A549 treated with ZK216348 at 1 μM for 4 hours (cell line): ENCODE measurements at places on chromosomes 11 and 22. TPM values are rescaled to one million over a fixed set of nuclear protein-coding genes. Genes with fewer than 3 reads are reported as not detected.

The OR8G1 gene
- not detected in 5 replicates for total RNA-seq

The C11orf52 gene
- total RNA-seq, result not detected in 5 replicates

The TMPRSS6 gene
- not detected in 5 replicates for total RNA-seq

The NRGN gene
- 7.3 to 12.6 TPM (median 11.1 TPM) in 5 replicates for total RNA-seq

The TENM4 gene
- 0.14 to 0.20 TPM in 2 of 5 replicates, not detected in the others for total RNA-seq

The HTR3A gene
- total RNA-seq, result not detected in 5 replicates

The RFPL2 gene
- total RNA-seq, result 0.18 TPM in 1 of 5 replicates, not detected in the others

The VSTM5 gene
- not detected in 5 replicates for total RNA-seq

The BACE1 gene
- 8.1 to 10.8 TPM (median 10.2 TPM) in 5 replicates for total RNA-seq

The OR10D3 gene
- total RNA-seq, result not detected in 5 replicates

The SYT13 gene
- 5.4 to 7.5 TPM (median 6.9 TPM) in 5 replicates for total RNA-seq

The TMEM121B gene
- total RNA-seq, result 0.05 to 0.21 TPM (median 0.12 TPM) in 5 replicates

The OR2AT4 gene
- total RNA-seq, result not detected in 5 replicates

The MCHR1 gene
- not detected in 5 replicates for total RNA-seq

The APOL4 gene
- not detected in 5 replicates for total RNA-seq

The APLNR gene
- not detected in 5 replicates for total RNA-seq

The APOBEC3F gene
- total RNA-seq, result 1.8 to 3.1 TPM (median 2.2 TPM) in 5 replicates

The KRTAP5-8 gene
- total RNA-seq, result not detected in 5 replicates

The OR5A1 gene
- total RNA-seq, result not detected in 5 replicates

The KCNK7 gene
- total RNA-seq, result 0.22 to 2.3 TPM (median 0.94 TPM) in 4 of 5 replicates, not detected in the other

The AMPD3 gene
- 5.7 to 10.0 TPM (median 8.1 TPM) in 5 replicates for total RNA-seq
